Airway epithelial cell (primary cell): ENCODE measurements at places on chromosomes 12 and 14. TPM values are rescaled to one million over a fixed set of nuclear protein-coding genes. Genes with fewer than 3 reads are reported as not detected.

AICDA gene
- total RNA-seq, result not detected in 2 replicates

POTEG gene
- total RNA-seq, result not detected in 2 replicates

ADGRD1 gene
- total RNA-seq, result not detected in 2 replicates

ORMDL2 gene
- 37.2 and 39.4 TPM in 2 replicates for total RNA-seq

KERA gene
- total RNA-seq, result not detected in 2 replicates

RNASE3 gene
- not detected in 2 replicates for total RNA-seq

SERPINA6 gene
- total RNA-seq, result not detected in 2 replicates

OTUB2 gene
- total RNA-seq, result 3.8 and 5.3 TPM in 2 replicates

HECTD1 gene
- 91.3 and 107 TPM in 2 replicates for total RNA-seq

RNF212B gene
- total RNA-seq, result not detected in 2 replicates

OAS3 gene
- total RNA-seq, result 6.7 and 8.9 TPM in 2 replicates

TUNAR gene
- total RNA-seq, result not detected in 2 replicates

IL23A gene
- total RNA-seq, result 0.92 TPM in 1 of 2 replicates, not detected in the other

ZC3H10 gene
- total RNA-seq, result 0.98 and 2.2 TPM in 2 replicates

EPYC gene
- not detected in 2 replicates for total RNA-seq

KCNH3 gene
- 0.07 TPM in 1 of 2 replicates, not detected in the other for total RNA-seq

ARHGAP9 gene
- total RNA-seq, result not detected in 2 replicates

EXOC3L4 gene
- not detected in 2 replicates for total RNA-seq

LBHD2 gene
- not detected in 2 replicates for total RNA-seq

PRB2 gene
- not detected in 2 replicates for total RNA-seq

TMEM63C gene
- 22.3 and 28.5 TPM in 2 replicates for total RNA-seq

PLEKHD1 gene
- not detected in 2 replicates for total RNA-seq

ART4 gene
- not detected in 2 replicates for total RNA-seq

ACSS3 gene
- total RNA-seq, result 0.21 TPM in 1 of 2 replicates, not detected in the other
